ENCODE measurements at places on chromosomes 11 and 22.
A peak's percentile ranks its signal among the peaks of the same experiment; 100 is the strongest.

GRCh38 chr22:35203583-35203982 lies 53.7 kb upstream of the HMGXB4 start:
- no peak for DNase-seq

DNA sequence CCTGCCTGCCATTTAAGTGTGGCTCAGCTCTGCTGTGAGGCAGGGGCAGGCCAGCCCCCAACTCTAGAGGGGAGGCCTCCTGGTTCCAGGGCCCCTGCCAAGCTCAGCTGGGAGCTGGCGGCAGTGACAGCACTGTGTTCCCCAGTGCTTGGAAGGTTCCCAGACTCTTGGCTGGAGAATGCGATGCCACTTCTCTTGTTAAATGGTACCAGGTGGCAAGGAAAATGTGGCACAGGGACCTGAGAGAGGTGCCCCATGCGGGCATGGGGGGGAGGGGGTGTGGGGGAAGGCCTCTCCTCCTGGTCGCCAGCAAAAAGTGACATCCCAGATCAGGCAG lies 8.4 kb upstream of the TNFRSF13C start:
- DNase-seq, result no peak

GRCh38 chr11:60125956-60126585 lies 37.6 kb downstream of the MS4A2 start:
- DNase-seq, result no peak

DNA sequence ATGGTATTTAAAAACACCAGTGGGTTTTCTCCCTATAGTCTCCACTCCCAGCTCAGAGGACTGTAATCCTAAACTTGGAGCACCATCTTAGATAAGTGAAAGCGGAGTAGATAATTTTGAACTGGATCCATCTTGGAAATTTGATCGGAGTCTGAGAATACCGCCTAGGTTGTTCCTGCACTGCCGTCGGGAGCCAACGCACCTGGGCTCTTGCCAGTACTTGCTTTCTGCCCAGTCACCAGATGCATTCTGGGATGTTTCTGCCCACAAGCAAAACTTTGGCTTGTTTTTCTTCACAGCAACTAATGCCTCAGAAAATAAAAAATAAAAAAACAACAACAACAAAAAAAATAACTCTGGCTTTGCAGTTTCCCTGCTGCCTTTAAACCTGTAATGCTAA lies 113.0 kb upstream of the MTMR2 start:
- DNase-seq, result no peak

DNA sequence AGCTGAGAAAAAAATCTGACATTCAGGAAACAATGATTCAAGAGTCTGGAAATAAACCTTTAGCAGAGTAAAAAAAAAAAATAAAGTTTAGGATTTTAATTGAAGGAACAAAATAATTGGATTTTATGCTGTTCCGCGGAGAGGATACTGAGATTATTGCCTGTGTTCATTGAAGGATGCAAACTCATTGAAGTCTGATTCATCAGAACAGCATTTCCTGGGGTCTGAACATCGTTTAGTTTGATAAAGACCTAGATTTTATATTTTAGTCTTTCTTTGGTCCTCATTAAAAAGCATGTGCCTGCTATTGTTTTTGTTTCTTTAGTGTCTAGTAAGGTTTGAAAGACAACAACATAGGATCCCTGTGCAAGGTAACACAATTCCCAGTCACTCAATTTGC lies 4.5 kb downstream of the TLCD5 start:
- no peak for DNase-seq

DNA sequence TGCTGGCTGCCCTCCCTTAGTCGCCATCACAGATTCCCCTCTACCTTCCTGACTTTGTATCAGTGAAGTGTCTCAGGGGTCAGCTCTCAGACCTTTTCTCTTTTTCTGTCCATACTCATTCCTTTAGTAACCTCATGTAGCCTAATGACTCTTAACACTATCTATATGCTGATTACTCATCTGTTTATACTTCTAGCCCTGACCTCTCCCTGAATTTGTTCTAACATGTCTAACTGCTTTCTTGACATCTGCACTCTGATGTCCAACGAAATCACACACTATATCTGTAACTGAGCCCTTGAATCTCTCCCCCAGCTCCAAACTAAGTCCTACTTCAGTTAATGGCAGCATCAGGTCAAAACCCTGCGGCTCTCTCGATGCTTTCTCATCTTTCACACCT lies 135.8 kb upstream of the TIMP3 start:
- no peak for DNase-seq

DNA sequence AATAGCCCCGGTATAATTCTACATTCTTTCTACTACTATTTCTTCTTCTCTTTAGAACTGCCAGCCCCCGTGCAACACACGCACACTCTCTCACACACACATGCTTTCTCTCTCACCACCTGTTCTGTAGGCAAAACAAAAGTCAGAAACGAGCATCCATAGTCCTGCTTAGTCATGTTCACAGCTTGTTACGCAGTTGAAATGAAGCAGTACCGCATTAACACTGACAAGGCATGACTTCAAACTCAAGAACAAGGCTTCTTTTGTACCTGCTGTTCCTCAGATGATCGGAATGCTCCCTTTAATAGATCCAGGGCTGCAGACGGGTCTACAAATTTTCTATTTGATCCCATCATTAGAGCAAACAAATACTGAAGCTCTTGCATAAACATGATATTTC lies 42.2 kb downstream of the USP28 start:
- no peak for DNase-seq

DNA sequence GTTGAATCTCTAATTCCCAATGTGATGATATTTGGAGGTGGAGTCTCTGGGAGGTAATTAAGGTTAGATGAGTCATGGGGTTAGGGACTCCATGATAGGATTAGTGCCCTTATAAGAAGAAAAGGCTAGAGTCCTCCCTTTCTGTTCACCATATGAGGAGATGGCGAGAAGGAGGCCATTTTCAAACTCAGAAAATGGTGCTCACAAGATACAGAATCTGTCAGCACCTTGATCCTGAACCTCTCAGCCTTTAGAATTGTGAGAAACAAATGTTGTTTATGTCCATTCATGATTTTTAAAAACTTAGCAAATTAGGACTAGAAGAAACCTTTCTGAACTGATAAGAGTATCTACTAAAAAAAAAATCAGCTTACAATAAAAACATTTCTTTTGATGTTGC lies 57.7 kb upstream of the RASSF10 start:
- no peak for DNase-seq

DNA sequence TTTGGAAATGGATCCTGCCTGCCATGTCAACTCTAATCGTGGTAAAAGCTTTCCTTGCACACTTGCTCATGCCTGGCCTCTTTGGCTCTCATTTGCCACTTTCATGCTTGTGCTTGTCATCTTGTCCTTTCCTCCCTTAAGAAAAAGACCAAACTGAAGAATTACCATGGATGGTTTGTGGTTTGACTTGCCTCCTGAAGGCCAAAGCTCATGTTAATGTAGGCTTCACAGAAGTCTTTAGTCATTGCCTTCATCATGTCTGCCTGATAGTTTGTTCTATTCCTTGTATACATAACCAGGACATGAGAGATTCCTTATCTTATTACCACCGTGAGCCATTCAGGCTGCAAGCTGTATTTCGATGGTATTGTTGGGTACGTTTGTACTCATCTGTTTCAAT lies 17.3 kb downstream of the TEAD1 start:
- no peak for DNase-seq

DNA sequence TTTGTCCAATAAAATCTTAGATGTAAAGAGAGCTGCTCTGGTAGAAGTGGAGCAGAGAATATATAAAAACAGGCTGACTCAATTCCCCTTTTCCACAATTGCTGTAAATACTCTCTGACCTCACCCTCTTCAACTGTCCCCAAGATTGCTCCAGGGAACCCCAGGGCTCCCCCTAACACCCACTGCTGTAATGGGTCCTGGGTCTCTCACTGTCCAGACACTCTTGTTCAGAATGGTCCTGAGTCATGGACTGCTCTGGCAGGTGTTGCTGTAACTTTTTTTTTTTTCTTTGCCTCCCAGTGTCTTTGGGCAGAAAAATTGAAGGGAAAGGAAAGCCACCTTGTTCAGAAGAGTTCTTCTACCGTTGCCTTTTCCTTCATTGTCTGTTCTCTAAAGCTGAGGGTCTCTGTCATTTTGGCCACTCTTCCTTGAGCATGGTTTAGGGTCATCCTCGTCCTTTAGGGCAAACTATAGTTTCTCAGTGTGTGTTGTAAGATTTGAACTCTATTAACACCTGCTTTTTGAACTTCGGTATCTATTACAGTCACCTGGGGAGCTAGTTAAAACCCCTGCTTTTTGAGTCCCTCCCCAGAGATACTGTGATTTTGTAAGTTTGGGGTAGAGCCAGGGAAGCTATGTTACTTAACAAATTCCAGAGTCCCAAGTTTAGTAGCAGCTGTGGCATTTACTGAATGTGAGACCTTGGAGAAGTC lies 209.5 kb downstream of the NAV2 start:
- DNase-seq, result no peak

DNA sequence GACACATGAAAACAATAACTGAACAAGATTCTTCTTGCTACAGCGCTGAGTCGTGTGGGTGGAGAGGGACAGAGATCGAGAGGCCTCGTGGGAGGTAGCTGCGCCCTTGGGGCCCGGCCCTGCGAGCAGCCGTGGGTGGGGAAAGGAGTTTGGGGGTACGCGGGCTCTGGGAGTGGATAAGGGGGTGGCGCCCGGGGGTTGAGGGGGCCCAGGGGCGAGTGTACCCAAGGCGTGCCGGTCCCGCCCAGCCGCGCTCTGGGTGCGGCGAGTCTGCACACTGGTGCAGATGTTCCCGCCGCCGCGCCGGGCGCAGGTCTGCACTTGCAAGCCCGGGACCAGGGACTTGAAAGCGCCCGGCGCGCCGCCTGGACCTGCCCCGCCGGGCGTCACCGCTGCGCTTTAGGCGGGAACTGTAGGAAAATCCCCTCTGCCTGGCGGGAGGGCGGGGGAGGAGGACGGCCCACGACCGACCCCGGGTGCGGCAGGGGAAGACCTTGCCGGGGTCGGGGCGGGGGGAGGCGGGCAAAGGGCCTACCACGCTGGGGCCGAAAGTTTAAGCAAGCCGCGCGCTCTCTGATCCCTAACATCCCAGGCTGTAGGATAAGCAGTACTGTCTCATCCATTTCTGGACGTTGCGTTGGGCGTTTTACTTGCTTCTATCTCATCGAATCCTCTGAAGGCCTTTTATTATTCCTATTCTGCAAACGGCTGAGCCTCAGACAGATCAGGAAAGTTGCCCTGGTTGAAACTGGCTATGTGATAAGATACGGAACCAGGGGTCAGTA lies 1.4 kb upstream of the KREMEN1 start:
- DNase-seq, result no peak

- no peak for DNase-seq
These were observed 31.1 kb downstream of the UQCR10 start for GRCh38 chr22:29798318-29798717.

GRCh38 chr22:37525073-37525745 lies 6.0 kb upstream of the CARD10 start:
- DNase-seq, result no peak

DNA sequence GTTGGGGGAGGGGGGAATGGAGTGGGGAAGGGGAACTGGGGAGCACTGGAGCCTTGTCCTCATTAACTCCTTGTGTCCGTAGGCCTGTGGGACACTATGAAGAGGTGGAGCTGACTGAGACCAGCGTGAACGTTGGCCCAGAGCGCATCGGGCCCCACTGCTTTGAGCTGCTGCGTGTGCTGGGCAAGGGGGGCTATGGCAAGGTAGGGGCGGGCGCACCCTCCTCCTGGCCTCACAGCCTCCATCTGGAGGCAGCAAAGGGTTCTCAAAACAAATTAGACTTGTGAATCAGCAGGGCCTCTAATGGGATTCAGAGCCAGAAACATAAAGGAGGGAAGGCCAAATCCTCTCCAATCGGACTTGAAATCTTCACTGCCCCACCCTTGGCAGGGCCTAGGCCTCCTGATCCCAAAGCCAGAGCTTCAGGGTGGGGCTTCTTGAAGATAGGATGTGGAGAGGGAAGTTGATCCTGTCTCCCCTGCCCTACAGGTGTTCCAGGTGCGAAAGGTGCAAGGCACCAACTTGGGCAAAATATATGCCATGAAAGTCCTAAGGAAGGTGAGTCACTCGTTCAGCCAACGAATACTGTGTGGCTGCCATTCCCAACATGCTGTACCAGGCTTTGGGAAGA lies 859 bp downstream of the RPS6KB2 start:
- DNase-seq, result no peak

GRCh38 chr11:110123003-110123402 lies 29.8 kb downstream of the ZC3H12C start:
- DNase-seq, result no peak

GRCh38 chr11:11510939-11511338 lies 110.9 kb downstream of the GALNT18 start:
- peak; percentile 81 for DNase-seq

DNA sequence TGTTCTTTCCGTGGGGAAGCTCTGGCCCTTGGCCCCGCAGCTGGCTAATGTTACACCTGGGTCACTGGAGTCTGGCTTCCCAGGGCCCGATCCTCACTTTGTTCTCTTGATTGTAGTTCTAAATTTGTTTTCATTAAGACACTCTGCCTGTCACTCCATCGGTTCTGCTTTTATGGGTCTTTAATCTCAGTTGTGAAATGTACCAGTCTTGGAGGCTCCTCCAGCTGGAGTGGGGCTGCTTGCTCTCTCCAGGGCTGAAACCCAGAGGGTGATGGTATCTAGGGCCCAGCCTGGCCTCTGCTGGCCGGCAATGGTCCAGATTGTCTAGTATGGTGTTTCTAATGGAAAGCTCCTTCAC lies 352.9 kb downstream of the TENM4 start:
- no peak for DNase-seq

- no peak for DNase-seq
These were observed 400.1 kb downstream of the TMEM135 start for GRCh38 chr11:87437844-87438223.

GRCh38 chr22:38464992-38465672 lies 2.8 kb upstream of the KDELR3 start:
- DNase-seq, result no peak

DNA sequence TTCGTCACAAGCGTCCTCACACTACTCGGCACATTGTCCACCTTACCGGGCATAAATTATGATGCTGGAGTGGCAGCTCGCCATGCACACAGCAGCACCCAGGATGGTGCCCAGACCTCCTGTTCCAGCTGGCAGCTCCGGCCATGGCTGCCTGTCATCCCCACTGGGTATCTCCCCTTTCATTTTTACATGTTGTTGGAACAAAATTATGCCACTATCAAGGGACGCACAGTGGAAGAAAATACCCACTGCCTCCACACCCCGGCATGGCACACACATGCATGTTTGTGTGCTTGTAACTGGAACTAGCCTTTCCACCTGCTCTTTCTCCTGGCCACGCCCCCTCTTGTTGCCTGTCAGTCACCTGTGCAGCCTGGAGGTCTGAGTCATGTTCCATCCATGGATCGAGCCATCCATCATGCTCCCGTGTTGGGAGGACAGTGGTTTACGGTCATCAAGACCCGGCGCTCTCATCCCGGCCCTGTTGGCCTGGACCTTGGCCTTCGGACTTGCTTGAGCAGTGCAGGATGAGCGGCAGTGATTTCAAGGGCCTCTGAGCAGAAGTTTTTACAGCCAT lies 1069.6 kb downstream of the BRD1 start:
- no peak for DNase-seq

DNA sequence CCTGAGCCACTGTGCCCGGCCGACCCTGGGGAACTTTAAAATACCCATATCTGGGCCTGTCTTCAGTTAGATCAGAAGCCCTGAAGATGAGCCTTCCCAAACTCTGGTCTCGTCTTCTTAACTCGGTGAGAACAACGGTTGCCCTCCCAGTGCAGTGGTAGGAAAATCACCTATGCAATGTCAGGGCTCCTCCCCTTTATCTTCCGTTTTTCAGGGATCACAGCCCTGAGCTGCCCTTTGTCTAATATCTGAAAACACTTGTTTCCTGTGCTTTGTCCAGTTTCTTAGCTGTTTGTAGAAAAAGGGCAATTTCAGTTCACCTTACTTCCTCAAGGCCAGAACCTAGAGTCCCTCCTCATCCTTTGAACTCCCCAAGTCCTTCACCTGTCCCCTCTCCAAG lies 9.4 kb downstream of the DRAP1 start:
- no peak for DNase-seq
